ENCODE measurements at places on chromosomes 13 and 19.

GRCh38 chr19:21586311-21587116 is 81.1 kb downstream of the ZNF429 start:
- H3K27ac ChIP-seq: no peak overlapping the region
- no peaks in the 10 kb centered on the region for H3K36me3 ChIP-seq
- peak overlapping the region; percentile 68 for H3K4me3 ChIP-seq
- no peaks in the 10 kb centered on the region for H3K27me3 ChIP-seq

- H3K36me3 ChIP-seq: no peaks in the 10 kb centered on the region
- H3K27ac ChIP-seq: peak overlapping the region; percentile 43
- DNase-seq: peak; percentile 41
- H3K27me3 ChIP-seq: no peaks in the 10 kb centered on the region
Measured at GRCh38 chr13:107202371-107203023, 634.6 kb upstream of the ARGLU1 start.

GRCh38 chr13:50934735-50935435 is 25.3 kb downstream of the RNASEH2B start:
- no peaks in the 10 kb centered on the region for H3K36me3 ChIP-seq
- H3K27ac ChIP-seq: no peak overlapping the region
- no peak overlapping the region for H3K4me3 ChIP-seq
- no peaks in the 10 kb centered on the region for H3K27me3 ChIP-seq
- DNase-seq: no peak

DNA sequence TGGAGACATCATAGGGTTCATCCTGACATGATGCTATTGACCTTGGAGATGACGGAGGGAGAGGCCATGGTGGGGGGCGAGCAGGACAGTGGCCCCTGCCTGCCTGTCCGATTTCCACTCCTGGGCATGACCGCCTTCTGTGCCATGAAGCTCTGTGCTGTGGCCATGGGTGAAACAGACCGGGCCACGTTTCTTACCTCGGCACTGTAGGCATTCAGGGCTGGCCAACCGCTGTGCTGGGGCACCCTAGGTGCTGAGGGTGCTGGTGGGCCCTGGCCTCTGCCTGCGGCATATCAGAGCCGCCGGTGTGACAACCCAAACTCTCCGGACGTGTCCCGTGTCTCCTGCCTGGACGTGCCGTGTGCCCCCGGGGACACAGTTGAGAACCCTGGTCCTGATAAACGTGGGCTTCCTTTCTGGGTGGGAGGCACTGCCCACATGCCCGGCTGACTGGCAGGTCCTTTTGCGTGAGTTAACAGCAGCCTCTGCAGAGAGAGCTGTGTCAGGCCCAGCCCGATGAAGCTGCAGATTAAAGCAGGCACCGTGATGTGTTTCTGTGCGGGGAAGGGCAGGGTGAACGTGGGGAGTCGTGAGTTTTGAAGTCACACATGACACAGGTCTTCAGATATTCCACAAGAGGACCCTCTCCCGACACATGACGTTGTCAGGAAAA is 46.5 kb downstream of the TMEM255B start:
- H3K36me3 ChIP-seq: no peaks in the 10 kb centered on the region
- H3K27ac ChIP-seq: no peak overlapping the region
- H3K4me3 ChIP-seq: no peak overlapping the region
- no peaks in the 10 kb centered on the region for H3K27me3 ChIP-seq
- no peak for DNase-seq

All from breast epithelium (tissue), 4 donors.